ENCODE measurements at places on chromosomes 7 and 10.

DNA sequence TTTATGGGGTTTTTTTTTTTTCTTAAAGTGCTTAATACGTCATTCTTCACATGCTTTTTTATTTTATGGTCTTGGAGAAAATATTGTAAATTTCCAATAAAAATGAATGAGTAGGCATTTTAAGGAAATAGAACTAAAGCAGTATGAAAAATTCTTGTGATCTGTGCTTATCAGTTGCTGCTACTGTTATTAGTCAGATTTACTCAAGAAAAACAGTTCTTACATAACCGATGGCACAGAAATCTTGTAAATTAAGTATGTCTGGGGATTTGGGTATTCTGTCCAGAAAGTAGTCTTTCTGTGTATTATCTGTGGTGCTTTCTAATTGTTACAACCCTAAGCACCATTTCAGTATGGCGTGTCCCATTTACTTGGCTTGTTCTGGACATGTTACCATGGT lies 64.7 kb downstream of the LRGUK start:
- H3K4me1 ChIP-seq, result no peaks in the 10 kb centered on the region
- H3K27ac ChIP-seq, result no peak overlapping the region
- no peaks in the 10 kb centered on the region for H3K27me3 ChIP-seq
- no peak overlapping the region for H3K4me3 ChIP-seq
- H3K36me3 ChIP-seq, result no peaks in the 10 kb centered on the region

- H3K4me1 ChIP-seq, result peaks cover 14% of the 10 kb centered on the region
- DNase-seq, result no peak
- H3K4me3 ChIP-seq, result no peak overlapping the region
- H3K36me3 ChIP-seq, result no peaks in the 10 kb centered on the region
Observed at GRCh38 chr7:373818-374705, 84.1 kb downstream of the FOXL3 start.

GRCh38 chr7:77453531-77453930 lies 37.4 kb upstream of the GSAP start:
- DNase-seq, result no peak
- H3K4me1 ChIP-seq, result peaks cover 4% of the 10 kb centered on the region
- H3K27ac ChIP-seq, result no peak overlapping the region
- no peaks in the 10 kb centered on the region for H3K27me3 ChIP-seq
- H3K36me3 ChIP-seq, result no peaks in the 10 kb centered on the region

DNA sequence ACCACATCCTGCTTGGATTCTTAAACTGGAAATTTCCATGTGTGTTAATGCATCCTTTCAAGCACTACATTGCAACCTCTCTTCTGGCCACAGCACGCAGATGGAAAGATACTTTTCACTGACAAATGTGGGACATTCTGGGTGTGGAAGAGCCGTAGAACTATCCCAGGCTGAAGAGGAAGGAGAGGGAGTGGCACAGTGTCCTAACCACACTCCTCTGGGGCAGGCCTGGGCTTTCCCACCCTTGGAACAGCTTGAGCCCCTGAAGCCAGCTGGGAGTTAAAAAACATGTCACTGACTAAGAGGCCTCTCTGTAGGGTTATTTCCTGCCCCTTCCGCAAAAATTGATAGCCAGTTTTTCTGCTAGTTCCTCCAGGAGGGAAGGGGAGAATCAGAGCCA lies 34.0 kb upstream of the DNMBP start:
- H3K27ac ChIP-seq, result no peak overlapping the region
- H3K36me3 ChIP-seq, result no peaks in the 10 kb centered on the region
- H3K27me3 ChIP-seq, result no peaks in the 10 kb centered on the region
- no peaks in the 10 kb centered on the region for H3K4me1 ChIP-seq
- no peak overlapping the region for H3K4me3 ChIP-seq
- no peak for DNase-seq

- H3K27ac ChIP-seq, result peak overlapping the region; percentile 19
- H3K36me3 ChIP-seq, result peaks cover 3% of the 10 kb centered on the region
- no peaks in the 10 kb centered on the region for H3K27me3 ChIP-seq
- peak overlapping the region; percentile 52 for H3K4me3 ChIP-seq
Observed at GRCh38 chr7:2717293-2718261, 29.6 kb downstream of the AMZ1 start.

GRCh38 chr7:80729591-80730320 lies 91.3 kb downstream of the CD36 start:
- H3K27ac ChIP-seq, result no peak overlapping the region
- H3K36me3 ChIP-seq, result no peaks in the 10 kb centered on the region
- no peak for DNase-seq
- H3K4me1 ChIP-seq, result no peaks in the 10 kb centered on the region
- no peaks in the 10 kb centered on the region for H3K27me3 ChIP-seq

DNA sequence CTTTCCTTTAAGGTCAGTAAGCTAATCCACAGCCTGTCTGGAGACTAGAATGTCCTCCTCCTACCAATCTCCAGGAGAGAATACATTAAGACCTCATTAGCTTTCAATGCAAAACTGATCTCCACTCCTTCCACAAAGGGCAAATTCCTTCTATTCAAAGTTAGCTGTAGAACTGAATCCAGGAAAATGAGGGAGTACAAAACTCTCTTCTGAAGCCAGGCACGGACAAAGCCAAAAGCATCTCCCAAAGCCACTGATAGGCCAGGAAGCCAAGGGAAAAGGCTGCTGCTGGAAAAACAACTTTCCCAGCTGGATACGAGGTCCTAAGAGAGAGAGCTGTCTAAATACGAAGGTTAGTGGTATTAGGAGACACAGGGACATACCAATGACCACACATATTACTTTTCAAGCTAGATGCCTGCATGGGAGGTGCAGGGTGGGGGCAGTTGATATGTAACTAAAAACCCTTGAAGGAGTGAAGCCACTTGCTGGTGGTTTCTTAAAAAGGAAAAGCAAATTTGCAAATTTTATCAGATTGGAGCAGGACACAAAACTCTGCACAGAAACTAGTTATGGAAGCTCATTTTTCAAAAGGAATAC lies 43.6 kb downstream of the MKX start:
- H3K36me3 ChIP-seq, result no peaks in the 10 kb centered on the region
- peaks cover 12% of the 10 kb centered on the region for H3K4me1 ChIP-seq
- H3K27me3 ChIP-seq, result no peaks in the 10 kb centered on the region
- DNase-seq, result no peak
- peak overlapping the region; percentile 42 for H3K27ac ChIP-seq
- peak overlapping the region; percentile 33 for H3K4me3 ChIP-seq

DNA sequence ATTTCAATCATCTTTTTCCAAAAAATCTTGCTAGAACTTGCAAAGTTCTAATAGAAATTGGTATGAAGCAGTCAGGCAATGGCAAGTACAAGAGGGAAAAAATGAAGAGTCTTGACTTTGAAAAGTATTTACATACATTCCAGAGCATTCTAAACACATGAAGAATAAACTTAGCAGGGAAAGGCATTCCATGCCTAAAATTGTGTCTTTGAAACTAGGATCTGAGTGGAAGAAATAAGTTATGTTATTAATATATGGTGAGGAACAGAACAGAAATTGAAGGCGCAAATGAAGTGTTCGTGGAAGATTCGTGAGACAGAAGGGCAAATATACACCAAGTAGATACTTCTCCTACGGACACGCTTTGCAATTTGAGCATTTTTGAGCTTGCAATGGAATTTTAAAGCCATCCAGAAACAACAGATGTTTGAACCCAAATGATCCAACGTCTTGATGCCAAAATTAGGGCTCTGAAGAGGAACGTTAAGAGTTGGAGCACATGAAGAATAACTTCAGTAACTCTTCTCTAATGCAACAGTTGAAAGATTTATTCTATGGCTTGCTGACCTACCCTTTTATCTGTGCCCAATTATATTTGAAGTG lies 40.6 kb upstream of the SEPTIN7 start:
- peaks cover 15% of the 10 kb centered on the region for H3K4me1 ChIP-seq
- peak overlapping the region; percentile 29 for H3K4me3 ChIP-seq
